ENCODE measurements at places on chromosomes 16 and 17. TPM values are rescaled to one million over a fixed set of nuclear protein-coding genes. Genes with fewer than 3 reads are reported as not detected.

DNA sequence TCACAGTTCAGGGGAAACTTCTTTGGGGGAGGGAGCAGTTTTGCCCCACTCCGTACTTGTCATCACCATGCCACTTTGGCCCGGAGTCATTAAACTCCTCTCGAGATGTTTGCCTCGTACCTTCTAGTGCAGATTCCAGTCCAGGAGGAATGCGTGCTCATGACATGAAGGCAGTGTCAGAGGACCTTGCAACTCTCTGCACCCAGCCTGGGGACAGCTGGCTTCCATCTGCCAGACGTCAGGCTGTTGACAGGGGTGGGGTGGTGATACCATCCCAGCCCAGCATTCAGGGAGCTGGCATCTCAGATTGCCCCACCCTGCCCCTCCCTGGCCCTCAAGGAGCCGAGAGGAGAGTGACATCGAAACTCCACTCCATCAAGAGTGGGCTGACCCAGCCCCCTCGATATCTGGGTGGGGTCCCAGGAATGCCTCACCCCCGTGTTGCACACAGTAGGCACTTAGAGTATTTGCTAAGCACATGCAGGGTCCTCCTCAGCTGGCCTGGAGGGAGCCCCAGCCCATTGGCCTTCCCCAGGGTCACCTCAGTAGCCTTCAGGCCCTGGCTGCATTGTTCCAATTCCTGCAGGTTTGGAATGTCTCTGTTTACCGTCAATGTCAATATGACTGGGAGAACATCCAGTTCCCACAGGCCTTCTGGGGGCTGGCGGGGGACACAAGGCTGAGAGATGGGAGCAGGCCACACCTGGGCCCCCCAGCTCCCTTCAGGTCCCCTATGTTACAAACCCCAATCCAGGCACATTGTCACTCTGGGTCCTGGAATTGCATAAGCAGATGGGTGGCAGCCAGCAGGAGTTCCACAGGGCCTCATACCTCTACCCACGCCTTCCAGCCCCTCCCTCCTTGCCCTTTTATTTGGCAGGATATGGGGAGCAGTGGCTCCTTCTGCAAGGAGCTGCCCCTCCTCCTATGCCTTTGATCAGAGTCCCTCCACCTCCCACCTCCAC is 21.3 kb upstream of the EMP2 start:
- no peak for DNase-seq

DNA sequence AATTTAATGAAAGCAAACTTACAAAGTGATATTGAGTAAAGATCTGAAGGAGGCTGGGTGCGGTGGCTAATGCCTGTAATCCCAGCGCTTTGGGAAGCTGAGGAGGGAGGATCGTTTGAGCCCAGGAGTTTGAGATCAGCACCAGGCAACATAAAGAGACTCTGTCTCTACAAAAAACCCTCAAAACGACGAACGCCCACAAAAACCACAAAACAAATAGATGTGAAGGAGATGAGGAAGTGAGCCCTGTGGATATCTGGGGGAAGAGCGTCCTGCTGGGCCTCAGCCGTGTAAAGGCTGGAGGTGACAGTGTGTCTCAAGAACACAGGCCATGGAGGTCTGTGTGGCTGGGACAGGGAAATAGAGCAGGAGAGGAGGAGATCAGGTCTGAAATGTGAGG is 68.8 kb downstream of the ITFG1 start:
- DNase-seq = no peak

DNA sequence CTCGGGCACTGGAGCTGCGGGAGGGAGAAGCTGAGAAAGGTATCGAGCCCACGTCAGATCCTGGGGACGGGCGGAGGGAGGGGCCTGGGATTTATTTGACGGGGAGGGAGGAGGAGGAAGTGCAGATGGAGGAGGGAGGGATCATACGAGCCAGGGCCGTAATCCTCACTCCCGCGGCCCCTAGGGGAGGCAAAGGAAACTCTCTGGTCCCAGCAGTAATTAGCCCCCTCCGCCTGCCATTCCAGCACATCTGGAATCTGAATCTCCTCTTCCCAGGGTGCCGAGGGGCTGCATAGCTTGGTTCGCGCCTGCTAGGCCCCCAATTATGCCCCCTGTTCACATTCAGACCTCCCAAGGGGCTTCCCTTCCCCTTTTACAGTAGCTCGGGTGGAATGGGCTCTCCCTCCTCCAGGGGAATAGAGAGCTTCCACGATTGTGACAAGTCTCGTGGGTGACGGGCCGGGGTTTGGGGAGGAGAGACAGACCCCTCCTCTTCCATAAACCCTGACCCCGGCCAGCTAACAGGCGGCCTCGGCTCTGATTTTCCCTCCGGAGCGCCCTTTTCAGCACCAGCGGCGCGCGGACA is at the start of gene SEZ6L2:
TSS of gene SEZ6L2 (minus strand) at position 35 of the 586 bp plus-strand sequence. CDS start 531 bp downstream, outside the sequence.
- DNase-seq = peak; percentile 81

DNA sequence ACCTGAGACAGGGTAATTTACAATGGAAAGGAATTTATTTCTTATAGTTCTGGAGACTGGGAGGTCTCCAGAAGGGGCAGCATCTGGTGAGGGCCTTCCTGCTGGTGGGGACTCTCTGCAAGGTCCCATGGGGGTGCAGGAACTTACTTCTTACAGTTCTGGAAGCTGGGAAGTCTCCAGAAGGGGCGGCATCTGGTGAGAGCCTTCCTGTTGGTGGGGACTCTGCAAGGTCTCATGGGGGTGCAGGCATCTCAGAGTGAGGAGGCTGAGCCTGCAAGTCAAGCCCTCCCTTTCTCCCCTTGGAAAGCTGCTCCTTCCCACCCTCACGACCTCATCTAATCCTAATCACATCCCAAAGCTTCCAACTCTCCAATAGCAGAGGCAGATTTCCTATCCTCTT is 157.4 kb downstream of the FOXL1 start:
- DNase-seq = no peak

GRCh38 chr17:54102246-54102645 is 279.5 kb downstream of the KIF2B start:
- DNase-seq = no peak

DNA sequence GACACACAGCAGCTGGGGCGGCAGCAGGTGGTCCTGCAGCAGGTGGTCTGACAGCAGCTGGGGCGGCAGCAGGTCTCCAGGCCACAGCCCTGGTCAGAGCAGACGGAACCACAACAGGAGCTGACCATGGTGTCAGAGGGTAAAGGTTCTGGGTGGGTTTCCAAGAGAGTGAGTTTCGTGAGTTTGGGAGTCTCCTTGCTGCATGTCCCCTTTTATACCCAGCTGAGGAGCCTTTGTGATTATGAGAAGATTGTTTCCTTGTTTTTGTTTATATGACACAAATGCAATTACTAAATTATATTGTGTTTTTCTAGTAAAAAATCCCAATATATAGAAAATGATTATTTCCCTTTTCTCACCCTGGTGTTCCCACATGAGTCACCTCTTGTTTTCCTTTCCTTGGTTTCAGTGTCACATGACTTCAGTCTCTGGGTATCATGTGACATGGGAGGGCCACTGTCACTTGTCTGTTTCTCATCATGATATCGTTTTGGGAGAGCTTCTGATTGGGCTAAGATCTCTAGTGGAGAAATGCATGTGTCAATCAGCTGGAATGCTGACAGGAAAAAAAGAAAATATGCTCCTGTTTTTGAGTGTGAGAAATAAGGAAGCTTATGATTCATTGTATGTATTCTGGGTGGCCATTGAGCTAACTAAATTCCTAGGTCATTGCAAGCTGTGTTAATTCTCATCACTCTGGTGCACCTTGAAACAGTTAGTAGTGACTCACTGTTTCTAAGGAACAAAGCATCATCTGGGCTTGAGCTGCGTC is at the start of gene KRTAP4-6:
TSS of gene KRTAP4-6 (minus strand) at position 185 of the 772 bp plus-strand sequence. CDS start at position 128, 57 bp downstream.
- no peak for DNase-seq

KRTAP9-2 gene
- not detected for total RNA-seq

SGCA gene
- total RNA-seq = not detected

DNA sequence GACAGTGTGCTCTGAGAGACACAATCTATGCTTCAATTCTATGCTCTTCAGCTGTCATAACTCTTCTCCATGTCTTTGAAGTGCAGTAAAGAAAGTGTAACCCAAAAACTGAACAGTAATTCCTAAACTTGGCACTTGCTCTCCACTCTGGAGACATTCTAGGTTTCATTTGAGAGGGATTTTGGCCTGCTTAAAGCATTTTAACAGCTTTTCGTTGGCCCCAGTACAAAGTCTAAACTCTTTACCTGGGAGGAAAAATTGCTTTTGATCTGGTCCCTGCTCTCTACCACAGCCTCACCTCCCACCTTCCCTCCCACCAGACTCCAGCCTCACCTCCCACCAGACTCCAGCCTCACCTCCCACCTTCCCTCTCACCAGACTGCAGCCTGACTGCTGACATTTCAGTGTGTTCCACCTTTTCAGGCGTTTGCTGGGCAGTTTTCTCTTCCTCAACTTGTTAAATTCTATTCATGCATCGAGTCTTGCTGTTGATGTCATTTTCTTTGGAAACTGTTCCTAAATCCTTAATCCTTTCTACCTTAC is 132.6 kb downstream of the RPTOR start:
- no peak for DNase-seq

- peak; percentile 95 for DNase-seq
Observed at GRCh38 chr17:30363715-30364202, 15.0 kb upstream of the CPD start.

TVP23B gene
- 41.0 TPM for total RNA-seq

- no peak for DNase-seq
Observed at GRCh38 chr17:72928454-72929136, 163.9 kb downstream of the SLC39A11 start.
